ENCODE measurements at places on chromosomes 2 and 18. TPM values are rescaled to one million over a fixed set of nuclear protein-coding genes. Genes with fewer than 3 reads are reported as not detected.

DNA sequence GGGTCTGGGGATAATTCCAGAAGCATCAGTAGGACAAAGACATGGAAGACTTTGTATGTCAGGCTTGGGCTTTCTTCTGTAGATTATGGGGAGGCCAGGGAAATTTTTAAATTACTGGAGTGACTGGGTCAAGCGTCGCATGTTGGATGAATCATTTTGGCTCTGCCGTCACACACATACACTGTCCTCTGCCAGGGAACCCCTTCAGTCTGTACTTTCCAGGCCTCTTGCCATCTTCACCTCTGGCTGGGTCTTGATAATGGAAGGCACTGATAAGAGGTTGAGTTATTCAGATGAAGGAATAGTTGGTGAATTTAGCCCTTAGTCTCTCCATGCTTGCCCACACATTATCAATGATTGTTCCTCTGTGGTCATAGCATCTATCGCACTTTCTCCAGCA lies 895.1 kb upstream of the CELF4 start:
- no peak overlapping the region for H3K4me3 ChIP-seq
- no peak for DNase-seq

Gene IL1F10
- total RNA-seq = not detected

- H3K27ac ChIP-seq = no peak overlapping the region
- no peaks in the 10 kb centered on the region for H3K4me1 ChIP-seq
- no peak for DNase-seq
- H3K4me3 ChIP-seq = no peak overlapping the region
Observed at GRCh38 chr2:200748779-200749178, 62.9 kb upstream of the BZW1 start.

DNA sequence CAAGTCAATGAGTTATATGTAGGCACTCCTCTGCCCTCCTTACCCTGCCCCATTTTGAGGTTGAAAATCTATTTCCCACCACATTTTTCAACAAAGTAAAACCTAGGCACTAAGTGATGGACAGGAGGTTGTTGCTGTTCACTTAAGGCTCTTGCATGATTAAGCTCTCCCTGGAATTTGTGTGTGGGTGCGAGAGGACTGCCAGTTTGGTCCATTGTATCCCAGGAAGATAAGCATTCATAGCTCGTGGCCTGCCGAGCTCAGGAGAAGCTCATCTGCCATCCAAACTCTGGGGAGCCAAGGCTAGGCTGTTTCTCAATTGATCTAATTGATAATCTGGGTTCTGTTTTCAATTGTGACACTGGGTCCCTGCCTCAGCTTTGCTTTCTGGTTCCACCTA lies 4.7 kb upstream of the MAP4K4 start:
- no peak overlapping the region for H3K4me3 ChIP-seq
- no peak for DNase-seq
- peaks cover 19% of the 10 kb centered on the region for H3K27me3 ChIP-seq

- H3K27ac ChIP-seq = no peak overlapping the region
- no peak overlapping the region for H3K4me3 ChIP-seq
- DNase-seq = no peak
- H3K27me3 ChIP-seq = peaks cover 10% of the 10 kb centered on the region
- no peaks in the 10 kb centered on the region for H3K36me3 ChIP-seq
- H3K4me1 ChIP-seq = no peaks in the 10 kb centered on the region
Observed at GRCh38 chr2:105519516-105519915, 120.7 kb upstream of the FHL2 start.

DNA sequence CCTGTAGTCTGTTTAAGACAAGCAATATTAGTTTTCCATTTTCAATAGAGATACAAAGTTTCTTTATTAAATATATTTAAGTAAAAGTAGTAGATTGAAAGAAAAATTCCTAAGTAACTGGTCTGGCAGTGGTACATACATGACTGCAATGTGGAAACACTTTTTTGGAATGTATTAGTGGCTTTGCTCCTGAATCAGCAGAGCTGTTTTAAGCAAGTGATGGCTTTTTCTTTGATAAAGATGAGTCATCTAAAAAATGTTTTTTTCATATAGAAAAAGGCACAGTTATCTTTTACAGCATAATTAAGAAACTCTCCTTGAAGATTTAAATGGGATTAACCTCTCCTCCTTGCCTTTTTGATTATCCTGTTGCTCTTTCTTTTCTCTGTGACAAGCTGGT lies 34.9 kb downstream of the KDM3A start:
- H3K27ac ChIP-seq = no peak overlapping the region
- DNase-seq = no peak
- H3K27me3 ChIP-seq = no peaks in the 10 kb centered on the region
- H3K4me3 ChIP-seq = no peak overlapping the region

Gene NEU4
- not detected for total RNA-seq
